ENCODE measurements at places on chromosomes 13 and 19. TPM values are rescaled to one million over a fixed set of nuclear protein-coding genes. Genes with fewer than 3 reads are reported as not detected.
A peak's percentile ranks its signal among the peaks of the same experiment; 100 is the strongest.

Gene AP3D1
- 75.4 TPM for total RNA-seq

Gene VSTM2B
- total RNA-seq, result not detected

Gene ZNF443
- total RNA-seq, result 1.2 TPM

Gene DNAJC15
- 6.7 TPM for total RNA-seq

Gene ARID3A
- total RNA-seq, result 7.0 TPM

Gene POSTN
- 0.24 TPM for total RNA-seq

Gene TRAPPC5
- total RNA-seq, result 47.9 TPM

GRCh38 chr13:98575009-98575903, 1.7 kb downstream of the STK24 start:
- DNase-seq, result no peak

GRCh38 chr13:23399347-23399746, 34.2 kb downstream of the SACS start:
- DNase-seq, result no peak

DNA sequence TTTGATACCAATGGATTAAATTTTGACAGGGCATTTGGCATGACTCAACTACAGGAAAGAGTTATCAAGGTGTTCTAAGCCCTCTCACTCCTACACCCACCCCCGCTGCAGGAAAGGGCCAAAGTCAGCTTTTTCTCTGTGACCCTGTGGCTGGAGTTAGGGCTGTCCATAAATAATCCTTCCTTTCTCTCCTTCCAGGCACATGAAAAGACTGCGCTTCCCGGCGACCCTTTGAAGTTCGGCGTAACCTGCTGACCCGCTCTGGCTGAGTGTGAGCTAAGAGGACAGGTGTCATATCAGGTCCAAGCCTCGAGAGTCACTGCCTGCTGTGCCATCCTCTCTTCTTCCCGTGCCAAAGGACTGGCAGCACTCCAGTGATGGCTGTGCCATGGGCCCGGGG, 25.6 kb downstream of the ZNF114 start:
- no peak for DNase-seq

DNA sequence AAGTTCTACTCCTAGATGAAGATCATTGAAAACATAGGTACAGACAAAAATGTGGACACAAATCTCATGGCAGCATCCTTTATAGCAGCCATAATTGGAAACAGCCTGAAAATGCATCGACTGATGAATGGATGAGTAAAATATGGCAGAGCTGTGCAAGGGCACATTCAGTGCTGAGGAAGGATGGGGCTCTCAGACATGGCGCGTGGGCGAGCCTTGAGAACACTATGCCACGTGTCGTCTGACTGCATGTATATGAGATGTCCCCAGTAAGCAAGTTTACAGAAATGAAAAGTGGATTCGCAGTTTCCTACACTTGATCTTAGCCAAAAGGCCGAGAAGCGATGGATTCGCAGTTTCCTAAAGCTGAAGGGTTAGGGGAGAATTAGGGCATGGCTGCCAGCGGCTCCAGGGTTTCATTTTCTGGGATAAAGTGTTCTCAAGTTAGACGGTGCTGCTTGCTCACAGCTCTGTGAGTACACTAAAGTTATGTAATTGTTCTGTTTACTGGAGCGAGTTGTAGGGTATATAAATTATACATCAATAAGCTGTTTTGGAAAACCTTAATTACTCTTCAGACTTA, 78.0 kb downstream of the RAB20 start:
- no peak for DNase-seq

- no peak for DNase-seq
These were observed 16.9 kb upstream of the F2RL3 start for GRCh38 chr19:16871871-16872270.

GRCh38 chr13:31029102-31029501, 96.6 kb downstream of the TEX26 start:
- DNase-seq, result no peak

DNA sequence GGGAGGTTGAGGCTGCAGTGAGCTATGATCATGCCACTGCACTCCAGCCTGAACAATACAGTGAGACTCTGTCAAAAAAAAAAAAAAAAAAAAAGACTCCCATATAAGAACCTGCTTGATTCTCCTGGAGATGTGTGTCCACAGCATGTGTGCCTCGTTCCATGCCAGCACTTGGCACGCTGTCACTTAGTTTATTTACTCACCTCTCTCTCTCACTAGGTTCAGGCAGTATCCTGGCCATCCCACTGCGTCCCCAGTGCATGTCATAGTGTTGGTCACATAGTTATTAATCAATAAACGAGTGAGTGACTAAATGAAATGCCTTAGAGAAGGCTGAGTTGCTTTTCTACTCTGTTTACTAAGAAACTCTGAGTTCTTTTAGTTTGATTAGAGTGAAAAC, 79.1 kb upstream of the GPR12 start:
- DNase-seq, result no peak

GRCh38 chr13:98921015-98921580, 56.8 kb downstream of the DOCK9 start:
- no peak for DNase-seq

GRCh38 chr13:113110852-113111315, 5.3 kb downstream of the F7 start:
- no peak for DNase-seq

DNA sequence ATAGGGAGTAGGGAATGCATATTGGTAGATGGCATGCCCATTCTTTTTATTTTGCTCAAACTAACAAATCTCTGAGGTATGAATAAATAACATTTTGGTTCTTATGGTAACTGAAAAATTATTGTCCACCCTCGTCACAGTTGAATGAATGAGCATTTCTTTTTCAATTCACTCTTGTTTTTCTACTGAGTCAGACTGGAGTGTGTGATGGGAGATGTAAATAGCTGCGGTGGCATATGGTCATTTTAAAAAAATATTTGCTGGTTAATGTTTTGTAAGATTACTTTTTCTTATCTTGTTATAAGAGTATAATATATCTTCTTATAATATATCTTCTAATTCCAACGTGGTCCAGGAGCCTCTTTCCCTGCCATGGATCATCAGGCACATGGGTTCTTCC, 586.5 kb downstream of the SLITRK5 start:
- no peak for DNase-seq

DNA sequence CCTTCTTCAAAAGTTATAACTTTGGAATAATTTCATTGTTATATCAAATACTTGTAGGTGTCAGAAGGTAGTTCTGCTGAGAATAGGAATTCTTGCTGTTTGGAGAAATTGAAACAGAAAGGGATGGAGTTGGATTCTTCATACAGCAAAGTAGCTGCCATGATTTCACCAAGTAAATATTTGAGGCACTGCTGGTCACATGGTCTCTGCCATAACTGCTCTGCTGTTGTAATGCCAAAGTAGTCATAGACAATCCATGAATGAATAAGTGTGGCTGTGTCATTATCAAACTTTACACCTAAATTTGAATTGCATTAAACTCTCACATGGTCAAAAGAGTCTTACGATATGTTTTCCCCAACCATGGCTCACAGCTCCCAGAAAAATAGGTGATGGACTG, 308.6 kb downstream of the GPC6 start:
- DNase-seq, result no peak

GRCh38 chr19:45636902-45637301, 2.3 kb downstream of the EML2 start:
- no peak for DNase-seq

GRCh38 chr13:72590091-72590740, 137.2 kb downstream of the MZT1 start:
- DNase-seq, result no peak

GRCh38 chr13:79901336-79901735, 420.4 kb downstream of the NDFIP2 start:
- no peak for DNase-seq

DNA sequence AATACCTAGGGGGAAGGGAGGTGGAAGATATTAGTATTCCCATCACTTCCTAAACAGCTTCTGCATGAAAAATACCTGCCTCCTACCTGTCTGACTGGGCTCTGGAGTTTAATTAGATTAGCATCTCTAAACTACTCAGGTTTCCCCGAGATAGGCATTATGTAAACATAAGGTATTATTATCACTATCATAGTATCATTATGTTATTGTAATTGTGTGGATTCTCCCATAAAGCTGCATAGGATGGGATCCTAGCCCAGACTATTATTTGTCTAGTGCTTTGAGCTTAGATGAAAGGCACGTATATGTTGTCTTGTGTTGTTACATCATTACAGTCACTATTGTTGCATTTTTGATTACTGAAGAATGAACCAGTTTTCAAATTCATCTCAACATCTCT, 115.2 kb upstream of the SOX21 start:
- no peak for DNase-seq

- no peak for DNase-seq
These were observed 623.4 kb downstream of the PCDH17 start for GRCh38 chr13:58254943-58255342.

- no peak for DNase-seq
These were observed 12.6 kb upstream of the ZNF681 start for GRCh38 chr19:23771316-23771715.

DNA sequence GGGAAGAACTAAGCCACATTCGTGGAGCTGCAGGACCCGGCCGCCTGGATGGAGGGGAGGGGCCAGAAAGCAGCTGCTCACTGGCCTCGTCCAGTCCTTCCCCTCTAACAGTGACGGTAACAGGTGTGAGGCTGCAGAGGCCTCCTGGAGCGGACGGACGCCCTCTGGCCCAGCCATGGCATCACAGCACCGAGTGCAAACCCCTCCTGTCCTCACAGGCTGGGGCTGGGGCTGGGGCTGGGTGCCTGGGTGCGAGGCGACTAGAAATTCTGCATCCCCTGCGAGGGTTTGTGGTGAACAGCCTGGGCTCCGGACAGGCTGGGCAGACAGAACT, 3.6 kb downstream of the MICOS13 start:
- DNase-seq, result no peak

- DNase-seq, result no peak
These were observed 415.4 kb downstream of the SLITRK5 start for GRCh38 chr13:88086577-88086976.

- no peak for DNase-seq
These were observed 47.8 kb downstream of the TSHZ3 start for GRCh38 chr19:31301306-31301980.

DNA sequence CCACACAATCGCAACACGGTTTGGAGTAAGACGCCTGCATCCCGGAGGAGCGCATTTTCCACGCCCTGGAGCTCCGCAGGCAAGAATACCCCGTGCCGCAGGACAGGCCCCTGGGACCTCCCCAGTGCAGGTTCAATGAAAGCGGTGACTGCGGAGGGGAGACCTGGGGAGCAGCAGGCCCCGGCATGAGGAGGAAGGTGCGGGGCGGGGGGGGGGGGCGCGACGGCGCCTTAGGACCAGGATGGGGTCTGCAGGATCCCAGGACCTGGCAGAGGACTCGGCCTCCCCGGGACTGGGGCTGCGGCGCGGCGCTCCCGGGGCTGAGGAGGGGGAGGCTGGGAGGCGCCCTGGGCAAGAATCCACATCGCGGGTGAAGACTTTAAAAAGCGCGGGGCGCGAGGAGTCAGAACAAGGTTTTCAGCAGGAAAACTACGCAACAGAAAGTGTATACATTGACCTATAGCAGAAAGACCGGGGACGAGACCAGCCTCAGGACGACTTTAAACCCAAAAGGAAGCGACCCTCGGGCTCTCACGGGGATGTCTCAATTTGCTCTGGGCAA, 432 bp downstream of the ZNF611 start:
- peak; percentile 13 for DNase-seq

GRCh38 chr13:67372868-67373464, 142.8 kb upstream of the PCDH9 start:
- no peak for DNase-seq

DNA sequence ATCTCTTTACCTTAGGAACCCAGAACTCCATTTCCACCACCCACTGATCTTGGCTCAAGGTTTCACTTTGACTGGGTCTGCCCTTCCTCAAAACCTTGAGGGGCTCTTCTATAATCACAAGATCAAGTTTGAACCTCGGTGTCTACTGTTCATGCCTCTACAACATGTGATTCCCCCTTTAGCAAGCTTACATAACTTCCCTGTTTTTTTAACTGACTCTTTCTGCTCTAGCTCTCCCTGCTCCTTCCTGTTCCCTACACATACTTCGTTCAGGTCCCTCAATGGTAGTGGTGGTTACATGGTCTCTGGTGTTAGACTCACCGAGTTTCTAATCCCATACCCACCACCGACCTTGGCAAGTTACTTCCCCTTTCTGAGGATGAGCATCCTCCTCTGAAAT, 26.7 kb downstream of the CEACAM8 start:
- no peak for DNase-seq

Measured in pancreas (tissue), 10 donors.